Cardiac fibroblast (primary cell): ENCODE measurements at places on chromosomes 2 and 18.
A peak's percentile ranks its signal among the peaks of the same experiment; 100 is the strongest.

DNA sequence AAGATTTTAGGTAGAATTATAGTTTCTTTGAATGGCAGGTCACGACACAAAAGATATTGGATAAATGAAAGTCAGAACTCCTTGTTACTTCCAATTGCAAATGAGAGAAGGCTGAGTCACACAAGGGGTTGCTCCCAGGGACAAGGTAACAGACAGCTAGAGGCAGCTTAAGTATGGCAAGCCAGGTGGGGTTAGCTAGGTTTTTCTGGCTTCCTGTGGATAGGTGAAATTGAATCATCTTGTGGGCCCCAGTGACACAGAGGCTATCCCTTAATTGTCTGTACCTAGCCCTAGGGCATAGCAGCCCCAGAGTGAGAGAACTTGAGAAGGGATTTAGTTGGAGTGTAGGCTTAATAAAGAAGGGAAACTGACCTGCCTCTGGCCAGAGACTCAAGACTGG is 407.7 kb upstream of the SLC8A1 start:
- no peak for DNase-seq

GRCh38 chr2:26885651-26886329 is 37.9 kb downstream of the DPYSL5 start:
- DNase-seq = no peak

- DNase-seq = peak; percentile 73
These were observed 56.1 kb upstream of the FHL2 start for GRCh38 chr2:105454801-105455485.

DNA sequence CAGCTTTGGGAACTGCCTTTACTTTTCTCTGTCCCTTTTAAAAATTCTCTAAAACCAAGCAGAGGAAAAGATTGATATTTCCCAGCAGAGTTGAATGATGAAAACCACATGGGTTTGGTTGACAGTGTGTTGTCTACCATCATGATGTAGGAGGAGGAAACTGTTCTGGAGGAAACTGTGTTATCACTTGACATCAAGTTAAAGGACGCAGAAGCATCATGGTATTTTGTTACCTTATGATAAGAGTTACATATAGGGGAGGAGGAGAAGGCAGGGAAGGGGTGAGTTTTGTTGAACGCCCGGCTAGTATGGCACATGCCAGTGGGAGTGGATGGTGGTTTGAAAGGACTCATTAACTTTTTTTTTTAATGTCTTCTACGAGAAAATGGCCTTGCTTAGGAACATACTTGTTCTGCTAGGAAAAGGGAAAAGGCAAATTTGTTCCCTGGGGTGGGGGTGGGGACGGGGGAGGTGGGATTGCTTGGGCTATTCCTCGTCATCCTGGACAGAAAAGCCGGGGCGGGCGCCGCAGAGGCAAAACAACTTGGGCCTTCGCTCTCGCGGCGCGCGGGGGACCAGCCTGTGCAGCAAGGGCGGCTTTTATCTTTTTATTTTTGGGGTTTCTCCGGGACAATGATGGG is 766 bp downstream of the TMEM17 start:
- DNase-seq = no peak

- peak; percentile 48 for DNase-seq
These were observed 135.8 kb downstream of the METTL8 start for GRCh38 chr2:171297956-171298355.

- DNase-seq = no peak
These were observed 294.1 kb downstream of the CDCA7 start for GRCh38 chr2:173648816-173649215.

GRCh38 chr2:148534416-148535204 is 109.9 kb upstream of the EPC2 start:
- no peak for DNase-seq

DNA sequence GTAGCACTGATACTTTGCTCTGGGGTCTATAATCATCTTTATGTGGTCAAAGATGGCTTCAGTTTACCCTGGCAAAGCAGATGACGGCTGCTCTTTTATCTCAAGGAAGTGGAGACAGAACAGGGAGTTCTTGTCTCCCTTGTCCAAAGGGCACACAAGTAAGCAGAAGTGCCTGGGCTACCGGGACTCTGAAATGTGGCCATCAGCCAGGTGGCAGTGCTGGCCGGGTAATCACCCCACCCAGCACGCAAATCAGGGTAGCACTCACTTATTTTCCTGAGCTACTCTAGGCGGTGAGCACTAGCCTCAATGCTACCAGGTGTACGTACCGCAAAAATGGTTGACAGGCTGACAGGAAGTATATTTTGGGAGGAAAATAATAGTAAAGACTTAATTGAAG is 119.7 kb upstream of the ETAA1 start:
- no peak for DNase-seq

GRCh38 chr2:236628981-236629605 is 59.5 kb downstream of the ACKR3 start:
- DNase-seq = no peak

DNA sequence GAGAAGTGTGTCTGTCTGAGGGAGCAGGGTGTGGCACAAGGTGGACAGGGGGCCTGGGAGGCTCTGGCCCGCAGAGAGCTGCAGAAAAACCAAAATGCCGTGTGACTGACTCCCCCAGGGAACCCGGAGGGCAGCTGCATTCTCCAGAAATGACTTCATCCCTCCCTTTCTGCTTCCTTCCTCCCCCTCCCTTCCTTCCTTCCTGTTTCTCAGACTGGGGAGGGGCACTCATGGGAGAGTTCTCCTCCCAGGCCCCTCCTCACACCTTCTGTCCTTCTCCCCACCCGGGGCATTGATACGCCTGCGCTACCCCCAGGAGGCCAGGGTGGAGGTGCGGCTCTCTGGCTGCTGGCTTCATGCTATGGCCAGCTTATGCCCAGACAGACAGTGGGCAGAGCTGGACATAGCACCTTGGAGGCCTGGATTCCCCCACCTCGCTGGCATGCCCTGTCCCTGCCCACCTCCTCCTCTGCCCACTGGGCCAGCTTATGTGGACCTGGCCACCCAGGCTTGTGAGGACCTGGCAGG is 8.2 kb upstream of the GPR17 start:
- peak; percentile 88 for DNase-seq

DNA sequence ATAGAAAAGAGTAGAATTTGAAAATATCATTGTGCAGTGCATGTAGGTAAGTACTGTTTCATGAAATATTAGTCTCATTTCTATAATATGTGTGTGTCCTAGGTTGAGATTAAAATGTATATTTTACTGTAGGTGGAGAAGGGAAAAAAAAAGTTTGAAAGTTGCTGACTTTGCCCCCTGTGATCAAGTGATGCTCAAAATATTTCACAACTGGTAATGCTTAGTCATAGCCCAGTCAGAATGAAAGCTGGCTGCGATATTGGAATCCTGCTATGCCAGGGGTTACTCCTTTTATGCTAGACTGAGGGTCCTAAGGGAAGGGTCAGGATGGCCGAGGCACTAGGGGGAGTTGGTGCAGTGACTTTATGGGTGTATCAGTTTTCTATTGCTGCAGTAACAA is 19.5 kb upstream of the CFAP36 start:
- peak; percentile 74 for DNase-seq

- no peak for DNase-seq
These were observed 154.5 kb downstream of the MGAT5 start for GRCh38 chr2:134408386-134408785.
